ENCODE measurements at places on chromosomes 7 and 10.

GRCh38 chr7:137943132-137943551 is 58.7 kb downstream of the CREB3L2 start:
- DNase-seq, result no peak

GRCh38 chr7:30980751-30981150 is 17.0 kb downstream of the GHRHR start:
- DNase-seq, result no peak

- no peak for DNase-seq
Observed at GRCh38 chr10:33506838-33507661, 172.6 kb upstream of the NRP1 start.

GRCh38 chr7:95609277-95609971 is 13.1 kb upstream of the PDK4 start:
- no peak for DNase-seq

DNA sequence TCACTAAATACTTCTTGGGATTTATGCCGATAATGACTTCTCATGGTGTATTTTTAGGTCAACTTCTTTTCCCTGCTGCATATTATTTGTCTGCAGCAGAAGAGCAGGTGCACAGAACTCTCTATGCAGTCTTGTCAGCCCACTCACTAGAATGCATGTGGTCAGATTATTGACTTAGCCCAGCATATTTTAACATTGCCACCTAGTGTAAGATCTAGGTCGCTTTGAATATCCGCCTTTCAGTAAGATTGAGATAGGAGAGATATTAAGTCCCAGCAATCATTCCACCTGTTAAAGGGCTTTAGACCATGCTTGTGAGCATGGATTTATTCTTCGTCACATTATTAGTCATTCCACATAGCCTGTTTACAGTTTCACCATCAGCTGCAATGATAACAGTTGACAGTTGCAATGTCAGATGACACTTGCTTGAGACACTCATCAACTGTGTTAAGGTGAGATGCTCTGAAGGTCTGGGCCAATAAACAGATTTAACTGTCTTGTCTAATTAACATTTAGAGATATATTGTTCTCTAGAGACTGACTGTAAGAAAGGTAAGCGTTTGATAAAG is 491.7 kb downstream of the ARL4A start:
- DNase-seq, result peak; percentile 4

GRCh38 chr7:101904019-101904418 is 86.6 kb downstream of the CUX1 start:
- no peak for DNase-seq

DNA sequence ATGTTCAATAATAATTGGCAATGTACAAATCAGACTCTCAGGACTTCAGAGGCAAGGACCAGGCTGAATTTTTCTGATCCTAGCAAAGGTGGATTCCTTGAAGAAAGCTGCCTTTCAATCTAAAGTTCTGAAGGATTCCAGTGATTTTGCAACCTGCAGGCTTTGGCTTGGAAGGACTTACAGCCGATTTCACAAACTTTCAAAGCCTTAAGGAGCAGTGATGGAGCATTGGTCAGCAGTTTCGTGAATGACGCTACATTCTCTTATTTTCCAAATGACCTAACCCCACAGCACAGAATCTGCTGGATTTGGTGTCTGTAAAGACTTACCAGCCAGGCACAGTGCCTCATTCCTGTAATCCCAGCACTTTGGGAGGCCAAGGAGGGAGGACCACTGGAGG is 167.5 kb downstream of the ARHGAP12 start:
- no peak for DNase-seq

- no peak for DNase-seq
Observed at GRCh38 chr10:18290651-18291313, 150.6 kb downstream of the CACNB2 start.

- DNase-seq, result no peak
Observed at GRCh38 chr10:1359626-1359955, 303.4 kb downstream of the WDR37 start.

DNA sequence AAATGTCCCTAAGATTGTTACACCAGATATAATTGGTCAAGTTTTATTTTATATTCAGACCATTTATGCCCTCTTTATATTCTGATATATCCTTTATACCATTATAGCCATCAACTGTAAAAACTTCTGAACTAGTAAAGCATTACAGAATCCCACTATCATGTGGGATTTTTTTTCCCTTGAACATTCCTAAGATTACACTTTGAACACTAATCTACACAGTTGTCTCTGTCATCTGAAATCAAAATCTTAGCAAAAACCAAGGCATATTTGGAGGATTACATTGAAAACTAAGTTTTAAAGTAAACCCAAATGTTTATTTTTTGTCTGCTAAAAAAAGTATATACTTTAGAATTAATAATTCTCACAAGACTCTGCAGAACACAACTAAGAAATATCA is 116.2 kb upstream of the GPR22 start:
- DNase-seq, result no peak

DNA sequence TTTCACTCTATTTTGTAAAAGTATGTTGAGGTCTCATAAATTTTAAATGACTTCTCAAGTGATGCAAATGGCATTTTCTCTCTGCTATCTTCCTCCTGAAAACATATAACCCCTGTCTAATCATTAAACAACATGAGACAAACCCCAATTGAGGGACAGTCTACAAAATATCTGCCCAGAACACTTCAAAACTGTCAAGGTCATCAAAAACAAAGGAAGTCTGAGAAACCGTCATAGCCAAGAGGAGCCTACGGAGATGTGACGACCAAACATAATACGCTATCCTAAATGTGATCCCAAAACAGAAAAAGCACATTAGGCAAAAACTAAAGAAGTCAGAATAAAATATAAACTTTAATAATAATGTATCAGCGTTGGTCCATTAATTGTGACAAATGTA is 282.3 kb upstream of the SEMA3C start:
- DNase-seq, result no peak

DNA sequence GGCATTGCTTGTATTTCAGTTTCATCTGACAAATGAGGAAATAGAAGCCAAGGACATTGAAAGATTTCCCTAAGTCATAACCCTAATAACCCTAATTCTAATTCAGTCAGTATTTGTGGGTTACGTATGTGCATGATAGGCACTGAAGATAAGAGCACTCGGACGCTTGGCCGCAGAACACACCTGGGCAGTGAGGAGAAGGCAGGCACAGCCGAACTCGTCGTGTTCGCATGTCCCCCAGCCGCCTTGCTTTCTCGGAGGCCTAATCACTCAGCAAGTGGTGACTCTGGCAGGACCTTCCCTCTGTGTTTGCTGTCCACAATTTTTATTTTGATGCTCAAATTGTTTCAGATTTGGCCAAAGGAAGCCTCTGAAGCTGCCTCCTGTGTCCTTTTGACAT is 23.7 kb downstream of the HKDC1 start:
- DNase-seq, result no peak

DNA sequence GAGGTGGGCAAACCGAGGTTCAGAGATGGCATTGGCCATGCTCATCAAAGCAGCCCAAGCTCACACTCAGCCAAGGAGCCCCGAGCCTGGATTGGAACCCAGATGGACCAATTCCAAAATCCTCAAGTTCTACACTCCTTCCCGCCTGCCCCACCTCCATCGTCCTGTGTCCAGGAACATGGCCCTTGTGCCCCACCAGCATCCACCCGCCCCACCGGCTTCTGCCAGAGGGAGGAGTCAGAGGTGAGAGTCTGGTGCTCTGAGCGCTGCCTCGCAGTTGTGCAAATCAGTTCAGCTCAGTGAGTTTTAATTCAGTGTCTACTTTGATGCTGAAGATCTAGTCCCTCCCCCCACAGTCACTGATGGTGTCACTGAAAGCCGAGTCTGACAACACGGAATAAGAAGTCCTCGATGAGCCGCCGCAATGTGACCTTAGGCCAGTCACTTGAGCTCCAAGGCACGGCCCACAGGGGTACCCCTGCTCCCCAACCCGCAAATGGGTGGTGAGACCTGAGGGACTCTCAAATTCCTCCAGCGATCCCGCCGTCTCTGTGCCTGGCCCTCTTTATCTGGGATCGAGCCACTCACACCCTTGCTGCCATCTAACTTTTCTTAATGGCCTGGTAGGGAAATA is 26.3 kb downstream of the PRKAG2 start:
- DNase-seq, result no peak

DNA sequence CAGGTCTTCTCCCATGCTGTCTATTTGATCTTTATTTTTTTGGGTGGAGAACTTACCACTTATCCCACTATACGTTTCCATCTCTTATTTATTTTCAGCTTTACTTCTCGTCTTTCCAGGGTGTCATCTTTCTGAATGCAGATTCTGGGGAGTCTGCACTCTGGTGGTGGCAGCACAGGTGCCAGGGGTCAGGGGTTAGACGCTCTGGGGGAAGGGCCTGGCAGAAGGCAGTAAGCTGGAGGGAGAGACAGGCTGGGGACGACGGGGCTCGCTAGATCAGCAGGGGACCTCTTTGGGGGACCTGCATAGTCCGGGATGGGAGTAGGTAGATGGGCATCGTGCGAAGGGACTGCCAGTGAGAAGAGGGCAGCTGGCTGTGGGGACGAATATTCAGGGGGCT is 22.3 kb downstream of the CHST12 start:
- DNase-seq, result no peak

- DNase-seq, result no peak
Observed at GRCh38 chr7:144830024-144830785, 5.6 kb downstream of the TPK1 start.

GRCh38 chr10:97319671-97320479 is 804 bp downstream of the FRAT1 start:
- no peak for DNase-seq

DNA sequence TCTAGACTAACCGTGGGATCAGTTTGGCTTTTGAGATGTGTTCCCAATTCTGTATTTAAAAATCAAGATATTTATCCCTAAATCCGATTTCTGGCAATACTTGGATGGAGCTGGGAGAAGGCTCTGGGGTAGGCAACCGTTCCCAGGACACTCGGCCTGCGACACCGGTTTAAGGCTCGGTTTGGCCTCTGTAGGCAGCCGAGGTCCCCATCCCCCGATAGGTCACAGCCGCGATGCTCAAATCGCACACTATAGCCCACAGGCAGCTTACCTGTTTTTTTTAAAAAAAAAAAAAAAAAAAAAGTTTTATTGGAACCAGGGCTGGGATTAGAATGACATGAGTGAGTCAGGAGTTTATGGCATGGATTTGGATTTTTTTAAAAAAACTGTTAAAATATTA is 729 bp upstream of the TAF3 start:
- no peak for DNase-seq

GRCh38 chr7:45184326-45185027 is 26.9 kb downstream of the RAMP3 start:
- DNase-seq, result no peak

DNA sequence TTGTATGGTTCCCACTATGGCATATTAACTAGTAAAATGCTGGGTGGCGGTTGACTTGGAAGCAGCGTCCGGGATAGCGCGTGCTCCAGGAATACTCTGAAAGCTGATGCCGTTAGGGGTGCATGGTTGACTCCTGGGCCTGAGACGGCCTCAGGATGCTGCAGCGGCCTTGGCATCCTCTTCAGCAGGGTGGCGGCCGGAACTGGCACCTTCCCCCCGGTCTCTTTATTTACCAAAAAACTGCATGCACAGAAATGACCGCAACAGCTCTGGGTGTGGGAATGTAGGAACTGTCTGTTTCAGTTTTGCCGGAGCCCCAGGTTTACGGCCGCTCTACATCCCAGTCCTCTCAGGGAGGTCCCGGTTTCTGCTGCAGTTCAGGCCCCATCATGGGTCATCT is 28.8 kb downstream of the PFKP start:
- DNase-seq, result no peak

- DNase-seq, result no peak
Observed at GRCh38 chr10:130790339-130790738, 521.2 kb downstream of the TCERG1L start.

- DNase-seq, result no peak
Observed at GRCh38 chr7:16675277-16675676, 29.3 kb downstream of the BZW2 start.

DNA sequence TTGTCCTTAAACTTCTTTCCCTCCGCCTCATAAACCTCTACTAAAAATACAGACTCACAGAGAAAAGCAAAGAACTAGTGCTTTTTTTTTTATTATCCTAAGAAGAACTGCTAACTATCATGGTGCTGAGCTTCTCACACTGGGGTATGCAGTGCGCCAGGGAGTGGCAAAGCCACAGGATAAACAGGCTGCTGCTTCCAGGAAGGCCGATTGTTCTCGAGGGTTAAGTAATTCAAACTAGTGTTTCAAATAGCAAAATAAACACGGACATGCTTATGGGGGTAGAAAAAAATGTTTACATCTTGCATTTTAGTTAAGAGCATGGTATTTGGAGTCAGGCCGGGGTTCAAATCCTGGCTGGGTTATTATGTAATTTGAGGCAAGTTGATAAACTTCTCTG is 157.0 kb downstream of the TAX1BP1 start:
- no peak for DNase-seq

- no peak for DNase-seq
Observed at GRCh38 chr10:47336387-47337134, 11.6 kb upstream of the RBP3 start.

DNA sequence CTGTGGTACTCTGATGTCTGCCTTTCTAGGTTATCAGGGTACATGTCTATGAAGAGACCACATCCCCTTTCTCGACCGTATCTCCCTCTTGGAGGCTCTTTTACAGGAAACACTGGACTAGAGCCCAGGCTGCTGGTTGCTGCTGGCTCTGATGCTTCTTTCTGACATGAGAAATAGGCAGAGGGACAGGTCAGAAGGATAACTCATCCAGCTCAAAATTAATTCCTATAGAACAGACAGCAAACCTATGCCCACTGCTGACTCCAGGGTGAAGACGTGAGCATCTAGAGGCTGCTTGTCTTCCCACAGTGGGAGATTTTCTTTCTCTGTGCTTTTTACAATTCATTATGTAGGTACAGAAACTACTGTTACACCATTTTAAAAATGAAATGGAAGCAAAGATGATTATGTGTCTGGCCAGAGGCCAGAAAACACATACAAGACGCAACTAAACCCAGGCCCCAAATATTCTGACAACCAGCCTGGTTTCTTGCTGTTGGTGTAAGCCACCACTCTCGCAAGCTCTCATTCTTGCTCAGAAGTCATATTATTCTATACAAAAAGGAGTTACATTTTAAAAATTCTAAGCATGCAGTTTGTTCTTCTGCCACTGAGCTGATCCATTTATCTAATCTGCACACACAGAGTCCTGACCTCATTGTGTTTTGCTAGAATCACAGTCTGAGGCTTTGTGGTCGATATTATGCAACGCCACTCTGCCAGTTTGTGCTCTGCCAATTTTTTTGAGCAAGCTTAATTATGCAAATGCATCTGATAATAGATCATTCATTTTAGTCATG is 424.3 kb downstream of the KIF20B start:
- no peak for DNase-seq

DNA sequence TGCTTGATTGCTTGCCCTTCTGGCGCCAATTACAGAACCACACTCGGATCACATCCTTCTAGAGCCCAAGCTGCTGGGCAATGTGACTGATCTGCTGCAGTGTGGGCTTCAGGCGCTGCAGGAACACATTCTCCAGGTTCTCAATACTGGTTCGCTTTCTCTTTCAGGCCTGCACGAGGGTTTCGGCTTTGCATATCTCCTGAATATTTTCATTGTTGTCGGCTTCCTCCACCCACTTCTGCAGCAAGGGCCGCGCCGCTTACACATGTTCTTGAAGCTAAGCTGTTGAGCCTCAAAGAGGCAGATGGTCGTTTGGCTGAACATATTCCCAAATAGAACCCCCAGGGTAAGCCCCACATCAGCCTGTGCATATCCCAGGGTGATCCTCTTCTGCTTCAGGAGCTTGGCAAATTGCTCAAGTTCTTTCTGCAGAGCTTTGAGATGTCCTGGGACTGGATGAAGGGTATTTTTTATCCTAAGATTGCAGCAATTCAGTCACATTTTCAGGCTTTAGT is 64.6 kb downstream of the HERC4 start:
- DNase-seq, result no peak

- no peak for DNase-seq
Observed at GRCh38 chr7:128855559-128855958, 7.1 kb upstream of the ATP6V1F start.

GRCh38 chr10:103765168-103765567 is 90.2 kb downstream of the SH3PXD2A start:
- DNase-seq, result no peak

Measured in HEK293T (cell line).